Smooth muscle cell of trachea (primary cell): ENCODE measurements at places on chromosomes 7 and 10. TPM values are rescaled to one million over a fixed set of nuclear protein-coding genes. Genes with fewer than 3 reads are reported as not detected.

Gene CTAGE4
- 1.3 and 2.0 TPM in 2 replicates for total RNA-seq

Gene ANKRD26
- 7.6 and 13.5 TPM in 2 replicates for total RNA-seq

Gene CPSF4
- total RNA-seq: 27.9 and 49.3 TPM in 2 replicates

Gene SKIDA1
- total RNA-seq: 0.73 and 0.99 TPM in 2 replicates

Gene NUTM2A
- total RNA-seq: 0.29 and 2.3 TPM in 2 replicates

Gene BHLHA15
- 1.7 TPM in 1 of 2 replicates, not detected in the other for total RNA-seq

Gene SUFU
- total RNA-seq: 6.3 and 7.4 TPM in 2 replicates

Gene EPHB6
- 1.9 and 8.8 TPM in 2 replicates for total RNA-seq

Gene DDC
- total RNA-seq: not detected in 2 replicates

Gene SPDYE3
- not detected in 2 replicates for total RNA-seq

Gene SHH
- total RNA-seq: under 0.01 TPM in 1 of 2 replicates, not detected in the other

Gene ADCK2
- total RNA-seq: 21.5 and 31.8 TPM in 2 replicates

Gene SUN3
- total RNA-seq: not detected in 2 replicates

Gene NODAL
- not detected in 2 replicates for total RNA-seq

Gene CDNF
- 3.1 and 3.6 TPM in 2 replicates for total RNA-seq

Gene CLEC2L
- total RNA-seq: 0.17 TPM in 1 of 2 replicates, not detected in the other

Gene TMEM120A
- 20.7 and 28.6 TPM in 2 replicates for total RNA-seq

Gene WASHC2A
- total RNA-seq: 65.5 and 86.0 TPM in 2 replicates

Gene GLI3
- 6.9 and 9.3 TPM in 2 replicates for total RNA-seq

Gene FANK1
- 1.3 and 3.1 TPM in 2 replicates for total RNA-seq

Gene CALML5
- total RNA-seq: not detected in 2 replicates

Gene NPC1L1
- 0.15 and 0.17 TPM in 2 replicates for total RNA-seq

Gene KIAA1217
- total RNA-seq: 3.6 and 5.5 TPM in 2 replicates

Gene GPC2
- 1.8 and 2.6 TPM in 2 replicates for total RNA-seq

Gene HGF
- 80.7 and 218 TPM in 2 replicates for total RNA-seq

Gene CAV1
- 417 and 614 TPM in 2 replicates for total RNA-seq

Gene CRHR2
- total RNA-seq: not detected in 2 replicates

Gene OLAH
- total RNA-seq: not detected in 2 replicates

Gene TFPI2
- total RNA-seq: 6.6 and 14.5 TPM in 2 replicates

Gene TLX1
- total RNA-seq: not detected in 2 replicates

Gene C7orf33
- not detected in 2 replicates for total RNA-seq

Gene ZNF33B
- 6.1 and 10.4 TPM in 2 replicates for total RNA-seq
